ENCODE measurements at places on chromosomes 3 and 15.

DNA sequence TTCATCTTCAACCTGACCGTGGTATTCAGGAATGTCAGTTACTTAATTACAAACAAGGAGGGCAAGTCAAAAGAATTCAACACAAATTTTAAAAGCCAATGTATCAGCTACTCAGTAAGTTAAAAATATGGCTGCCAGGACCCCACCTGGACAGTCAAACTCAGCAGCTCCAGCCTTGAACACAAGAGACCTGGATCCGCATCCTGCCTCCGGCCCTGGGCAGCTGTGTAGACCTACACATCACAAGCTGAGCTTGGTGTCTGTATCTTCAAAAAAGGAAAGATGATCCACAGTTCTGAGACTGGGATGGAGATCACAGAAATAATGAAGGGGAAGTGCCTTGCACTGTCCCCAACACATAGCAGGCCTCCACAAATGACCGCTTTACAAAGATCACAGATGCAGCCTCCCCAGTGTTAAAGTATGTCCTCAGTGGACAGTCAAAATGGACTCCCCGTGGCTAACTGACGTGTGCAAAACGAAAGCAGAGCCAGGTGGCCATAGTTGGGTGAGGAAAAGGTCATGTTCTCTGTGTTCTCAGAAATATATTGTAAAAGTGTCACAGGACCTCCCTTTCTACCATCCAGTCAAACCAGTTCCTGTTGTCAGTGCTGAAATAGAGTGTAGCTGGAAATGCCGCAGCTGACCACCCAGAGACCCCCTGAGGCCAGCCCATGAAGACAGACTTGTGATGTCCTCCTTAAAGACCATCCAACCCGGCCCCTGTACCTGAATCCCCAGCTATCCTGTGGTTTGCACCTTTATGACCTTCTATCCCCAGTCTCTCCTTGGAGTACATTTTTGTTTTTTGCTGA is 168.5 kb upstream of the NSMCE3 start:
- H3K36me3 ChIP-seq, result no peaks in the 10 kb centered on the region
- H3K27me3 ChIP-seq, result no peaks in the 10 kb centered on the region
- no peak overlapping the region for H3K27ac ChIP-seq
- DNase-seq, result no peak

- no peak for DNase-seq
- H3K4me3 ChIP-seq, result no peak overlapping the region
- H3K4me1 ChIP-seq, result no peaks in the 10 kb centered on the region
- H3K27ac ChIP-seq, result no peak overlapping the region
- H3K27me3 ChIP-seq, result no peaks in the 10 kb centered on the region
Observed at GRCh38 chr15:67902579-67903009, 62.7 kb upstream of the RNU6-1 start.

GRCh38 chr3:8524249-8524648 is 22.6 kb downstream of the LMCD1 start:
- H3K27me3 ChIP-seq, result no peaks in the 10 kb centered on the region
- peaks cover 27% of the 10 kb centered on the region for H3K4me1 ChIP-seq
- H3K27ac ChIP-seq, result no peak overlapping the region

GRCh38 chr3:131038326-131038725 is 11.6 kb downstream of the NEK11 start:
- H3K36me3 ChIP-seq, result no peaks in the 10 kb centered on the region
- H3K27me3 ChIP-seq, result no peaks in the 10 kb centered on the region
- DNase-seq, result no peak

DNA sequence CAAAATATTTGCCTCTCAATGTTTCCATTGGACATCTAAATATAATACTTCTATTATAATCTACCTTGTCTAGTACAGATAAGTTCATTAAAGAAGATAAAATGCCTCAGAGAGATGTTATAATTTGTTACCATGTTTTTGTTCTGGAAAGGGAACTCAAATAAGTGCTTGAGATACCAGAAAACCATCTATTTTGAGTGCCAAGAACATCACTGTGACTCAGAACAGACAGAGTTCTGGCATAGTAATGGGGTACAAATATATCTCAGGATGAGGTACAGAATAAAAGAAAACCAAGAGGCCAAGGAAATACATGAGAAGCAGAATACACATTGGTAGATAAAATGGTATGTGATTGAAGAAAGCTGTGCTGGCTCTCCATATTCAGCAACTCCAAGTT is 58.9 kb downstream of the IMPG2 start:
- H3K27me3 ChIP-seq, result no peaks in the 10 kb centered on the region
- DNase-seq, result no peak
- H3K36me3 ChIP-seq, result no peaks in the 10 kb centered on the region
- H3K27ac ChIP-seq, result no peak overlapping the region
- no peak overlapping the region for H3K4me3 ChIP-seq

DNA sequence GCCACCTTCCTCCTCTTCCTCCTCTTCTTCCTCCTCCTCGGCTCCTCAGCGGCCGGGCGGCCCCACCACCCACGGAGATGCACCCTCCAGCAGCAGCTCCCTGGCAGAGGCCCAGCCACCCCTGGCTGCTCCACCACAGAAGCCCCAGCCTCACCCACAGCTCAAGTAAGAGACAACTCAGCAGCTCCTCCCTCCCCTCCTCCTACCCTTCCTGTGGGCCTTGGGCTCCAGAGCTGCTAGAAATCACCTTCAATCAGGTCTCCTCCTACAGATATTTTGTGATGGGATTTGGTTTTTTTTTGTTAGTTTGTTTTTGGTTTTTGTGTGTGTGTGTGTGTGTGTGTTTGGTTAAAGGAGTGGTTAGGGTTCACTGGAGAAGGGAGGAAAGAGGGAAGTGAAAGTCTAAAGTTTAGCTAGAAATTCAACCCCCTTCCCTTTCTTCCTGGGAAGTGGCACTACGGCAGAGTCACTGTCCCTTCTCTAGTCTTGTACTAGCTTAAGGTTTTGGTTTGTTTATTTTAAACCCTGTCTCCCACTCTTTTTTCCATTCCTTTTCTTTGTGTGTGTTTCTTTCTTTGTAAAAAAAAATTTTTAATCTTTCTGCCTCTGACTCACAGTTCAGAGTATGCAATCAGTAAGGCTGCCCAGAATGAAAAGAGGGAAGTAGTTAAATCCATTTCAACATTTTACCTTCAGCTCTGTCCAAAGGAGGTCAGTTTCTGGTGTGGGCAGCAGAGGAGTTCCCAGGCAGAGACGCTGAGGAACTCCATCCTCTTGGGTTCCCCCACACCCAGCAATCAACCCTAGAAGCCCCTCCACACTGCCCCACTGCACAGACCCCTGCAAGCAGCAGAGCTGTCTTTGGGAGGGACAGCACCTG is 29.0 kb upstream of the TIMP4 start:
- H3K36me3 ChIP-seq, result no peaks in the 10 kb centered on the region
- DNase-seq, result peak; percentile 57
- no peak overlapping the region for H3K4me3 ChIP-seq

DNA sequence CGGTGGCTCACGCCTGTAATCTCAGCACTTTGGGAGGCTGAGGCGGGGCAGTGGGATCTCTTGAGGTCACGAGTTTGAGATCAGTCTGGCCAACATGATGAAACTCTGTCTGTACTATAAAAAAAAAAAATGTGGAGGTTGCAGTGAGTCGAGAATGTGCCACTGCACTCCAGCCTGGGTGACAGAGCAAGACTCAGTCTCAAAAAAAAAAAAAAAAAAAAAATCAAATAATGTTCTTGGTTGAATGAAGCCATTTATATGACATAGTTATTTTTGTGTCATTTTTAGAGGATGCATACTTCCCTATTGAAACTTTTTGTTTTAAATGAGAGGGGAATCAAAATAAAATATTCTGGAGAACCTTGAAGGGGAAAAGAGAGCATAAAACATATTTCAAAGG is 3.1 kb downstream of the HMCES start:
- no peaks in the 10 kb centered on the region for H3K27me3 ChIP-seq
- H3K27ac ChIP-seq, result no peak overlapping the region
- peaks cover 19% of the 10 kb centered on the region for H3K36me3 ChIP-seq
- H3K4me1 ChIP-seq, result peaks cover 17% of the 10 kb centered on the region

GRCh38 chr3:78494851-78495250 is 1272.9 kb downstream of the ROBO1 start:
- no peak overlapping the region for H3K4me3 ChIP-seq
- no peak overlapping the region for H3K27ac ChIP-seq
- no peaks in the 10 kb centered on the region for H3K36me3 ChIP-seq
- DNase-seq, result peak; percentile 56
- H3K4me1 ChIP-seq, result no peaks in the 10 kb centered on the region
- H3K27me3 ChIP-seq, result no peaks in the 10 kb centered on the region

DNA sequence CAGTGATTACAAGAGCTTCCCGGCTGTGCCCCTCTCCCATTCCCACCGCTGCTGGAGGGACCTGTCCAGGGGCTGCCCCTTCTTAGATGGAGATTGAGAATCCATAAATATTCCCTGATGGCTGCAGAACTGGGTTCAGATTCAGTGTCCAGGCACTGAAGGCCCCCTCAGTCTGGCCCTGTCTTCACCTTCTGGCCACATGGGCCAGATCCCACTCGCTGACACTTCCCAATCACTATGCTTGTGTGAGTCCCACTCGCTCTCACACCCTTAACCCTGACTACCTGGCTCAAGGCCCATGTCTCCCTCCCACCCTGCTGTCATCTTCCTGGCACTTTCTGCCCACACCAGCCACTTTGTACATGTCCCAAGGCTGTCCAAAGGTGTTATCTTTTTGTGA is 15.5 kb upstream of the MRPS22 start:
- H3K27ac ChIP-seq, result no peak overlapping the region
- H3K27me3 ChIP-seq, result peaks cover 13% of the 10 kb centered on the region
- H3K4me1 ChIP-seq, result peaks cover 7% of the 10 kb centered on the region
- no peak for DNase-seq
- H3K36me3 ChIP-seq, result no peaks in the 10 kb centered on the region

DNA sequence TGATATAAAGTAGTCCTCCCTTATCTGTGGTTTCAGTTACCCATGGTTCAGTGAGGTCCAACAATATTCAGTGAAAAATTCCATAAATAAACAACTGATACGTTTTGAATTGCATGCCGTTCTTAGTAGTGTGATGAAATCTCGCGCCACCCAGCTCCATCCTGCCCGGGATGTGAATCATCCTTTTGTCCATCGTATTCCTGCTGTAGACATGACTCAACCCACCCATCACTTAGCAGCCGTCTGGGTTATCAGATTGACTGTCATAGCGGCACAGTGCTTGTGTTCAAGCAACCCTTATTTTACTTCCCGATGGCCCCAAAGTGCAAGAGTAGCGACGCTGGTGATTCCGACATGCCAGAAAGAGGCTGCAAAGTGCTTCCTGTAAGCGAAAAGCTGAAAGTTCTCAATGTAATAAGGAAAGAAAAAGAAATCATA is 48.0 kb upstream of the MEX3B start:
- H3K27ac ChIP-seq, result no peak overlapping the region
- no peak overlapping the region for H3K4me3 ChIP-seq
- H3K4me1 ChIP-seq, result no peaks in the 10 kb centered on the region
- no peaks in the 10 kb centered on the region for H3K27me3 ChIP-seq
- DNase-seq, result no peak
- no peaks in the 10 kb centered on the region for H3K36me3 ChIP-seq

All from muscle of leg (tissue), 16 donors.